ENCODE measurements at places on chromosomes 2 and 18.

- no peak for DNase-seq
Observed at GRCh38 chr2:68768951-68769350, 34.3 kb downstream of the ARHGAP25 start.

GRCh38 chr2:1489486-1489885, 76.2 kb downstream of the TPO start:
- DNase-seq = no peak

DNA sequence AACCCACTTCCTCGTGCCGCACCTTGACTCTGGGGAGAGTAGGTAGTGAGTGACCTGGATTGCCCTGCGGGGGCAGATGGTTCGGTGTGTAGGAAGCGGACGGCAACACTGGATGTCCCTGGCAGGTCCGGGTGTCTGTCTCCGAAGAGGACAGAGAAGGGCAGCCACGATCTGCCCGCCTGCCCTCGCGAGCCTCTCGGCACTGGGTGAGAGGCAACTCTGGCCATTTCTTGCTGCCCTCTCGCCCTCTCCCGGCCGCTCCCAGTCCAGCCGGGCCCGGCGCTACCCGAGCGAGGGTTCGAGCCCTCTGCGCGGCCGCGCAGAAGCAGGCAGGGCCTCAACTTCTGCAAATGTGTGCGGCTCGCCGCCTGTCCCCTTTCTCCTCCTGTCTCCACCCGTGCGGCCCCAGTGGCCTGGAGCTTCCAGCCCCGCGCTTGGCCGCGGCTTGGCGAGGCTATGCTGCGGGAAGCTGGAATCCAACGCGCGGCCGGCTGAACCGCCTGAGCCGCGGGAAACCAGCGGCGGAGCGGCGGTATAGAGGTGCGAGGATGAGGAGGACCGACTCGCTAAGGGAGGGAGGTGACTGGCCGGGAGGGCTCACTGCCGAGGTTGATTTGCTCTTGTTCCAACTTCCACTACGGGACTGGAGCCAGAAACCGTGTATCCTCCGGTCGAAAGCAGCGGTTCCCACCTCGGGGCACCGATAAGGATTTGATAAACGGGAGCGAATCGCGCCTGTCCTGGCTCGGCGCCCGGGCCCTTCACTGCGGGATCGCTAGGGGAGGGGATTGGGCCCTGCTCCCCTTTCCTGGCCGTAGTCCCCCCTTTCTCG, 1.5 kb downstream of the EPAS1 start:
- DNase-seq = no peak

DNA sequence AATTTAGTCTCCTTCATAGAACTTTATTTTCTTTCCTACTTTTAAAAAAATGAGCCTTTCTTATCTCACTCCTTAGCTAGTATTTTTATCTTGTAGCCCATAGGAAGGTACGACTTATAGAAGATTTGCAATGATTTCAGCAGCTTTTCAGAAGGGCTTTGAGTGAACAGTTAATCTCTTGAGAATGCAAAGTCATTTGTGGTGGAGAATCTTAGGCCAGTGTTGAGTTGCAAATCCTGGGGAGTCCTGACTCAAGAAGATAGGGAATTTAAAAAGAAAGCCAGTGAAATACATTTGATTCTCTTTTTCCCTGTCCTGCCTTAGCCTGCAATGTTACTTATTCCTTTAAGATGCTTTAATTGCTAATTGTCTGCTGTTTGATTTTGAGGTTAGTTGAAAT, 33.6 kb downstream of the LYPD6 start:
- DNase-seq = no peak

GRCh38 chr18:34196256-34196655, 28.5 kb downstream of the NOL4 start:
- DNase-seq = no peak

DNA sequence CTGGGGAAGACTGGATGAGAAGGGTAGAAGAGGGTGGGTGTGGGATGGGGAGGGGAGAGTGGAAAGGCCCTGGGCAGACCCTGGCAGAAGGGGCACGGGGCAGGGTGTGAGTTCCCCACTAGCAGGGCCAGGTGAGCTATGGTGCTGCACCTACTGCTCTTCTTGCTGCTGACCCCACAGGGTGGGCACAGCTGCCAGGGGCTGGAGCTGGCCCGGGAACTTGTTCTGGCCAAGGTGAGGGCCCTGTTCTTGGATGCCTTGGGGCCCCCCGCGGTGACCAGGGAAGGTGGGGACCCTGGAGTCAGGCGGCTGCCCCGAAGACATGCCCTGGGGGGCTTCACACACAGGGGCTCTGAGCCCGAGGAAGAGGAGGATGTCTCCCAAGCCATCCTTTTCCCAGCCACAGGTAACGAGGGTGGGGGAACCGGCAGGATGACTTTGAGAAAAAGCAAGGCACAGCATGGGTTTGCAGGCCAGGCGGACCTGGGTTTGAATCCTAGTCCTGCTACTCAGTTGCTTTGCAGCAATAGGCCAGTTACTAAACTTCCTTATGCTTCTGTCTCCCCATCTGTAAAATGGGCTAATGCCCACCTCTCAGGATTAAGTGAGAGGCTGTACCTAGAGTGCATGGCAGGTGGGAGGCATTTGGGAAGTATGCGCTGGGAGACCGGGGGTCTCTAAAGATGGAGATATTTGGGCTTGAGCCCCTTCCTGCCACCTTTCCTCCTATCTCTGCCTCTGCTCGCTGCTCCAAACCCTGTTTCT, at the start of gene INHA:
Gene INHA, plus strand, starts transcription at position 74 of the 765 bp plus-strand sequence. Its CDS starts 65 bp downstream, at position 139.
- DNase-seq = no peak

- no peak for DNase-seq
Observed at GRCh38 chr2:28439763-28440162, 47.1 kb downstream of the FOSL2 start.

- no peak for DNase-seq
Observed at GRCh38 chr2:221818616-221819320, 246.7 kb upstream of the EPHA4 start.

DNA sequence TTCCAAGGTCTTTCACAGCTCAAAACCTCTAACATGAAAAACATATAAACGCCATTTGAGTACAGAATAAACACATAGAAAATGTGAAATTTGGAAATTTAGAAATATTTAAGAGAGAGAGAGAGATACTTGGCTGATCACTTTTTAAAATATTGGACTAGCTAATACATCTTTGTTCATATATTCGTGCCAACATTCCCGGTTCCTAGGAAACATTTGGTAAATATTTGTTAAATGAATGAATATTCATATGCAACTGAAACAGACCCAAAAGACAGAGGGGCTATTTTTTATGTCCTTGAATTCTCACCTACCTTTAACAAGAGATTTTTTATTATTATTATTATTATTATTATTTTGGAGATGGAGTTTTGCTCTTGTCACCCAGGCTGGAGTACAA, 8.3 kb upstream of the COLEC12 start:
- no peak for DNase-seq

All from activated naive CD4-positive, alpha-beta T cell (primary cell).